HAP-1 (cell line): ENCODE measurements at places on chromosomes 1 and 21.

- DNase-seq: no peak
Measured at GRCh38 chr1:50720457-50721053, 239.5 kb downstream of the FAF1 start.

DNA sequence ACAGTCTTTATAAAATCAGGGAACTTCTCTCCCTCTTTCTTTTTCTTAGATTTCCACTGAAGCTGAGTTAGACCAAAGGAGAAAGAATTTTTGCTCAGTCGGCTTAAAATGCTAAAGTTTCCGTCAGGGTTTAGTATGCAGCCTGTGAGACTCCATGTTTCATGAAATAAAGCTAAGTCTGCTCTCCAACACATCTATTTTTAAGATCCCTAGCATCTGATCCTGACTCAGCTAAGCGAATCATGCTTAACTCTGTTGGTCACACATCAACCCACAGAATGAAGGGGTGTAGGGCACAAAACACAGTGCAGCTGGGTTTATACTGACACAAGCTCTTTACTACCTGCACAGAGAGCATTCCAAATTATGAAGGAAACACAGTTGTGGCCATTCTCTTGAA is 102.4 kb upstream of the ZNF281 start:
- DNase-seq: no peak

DNA sequence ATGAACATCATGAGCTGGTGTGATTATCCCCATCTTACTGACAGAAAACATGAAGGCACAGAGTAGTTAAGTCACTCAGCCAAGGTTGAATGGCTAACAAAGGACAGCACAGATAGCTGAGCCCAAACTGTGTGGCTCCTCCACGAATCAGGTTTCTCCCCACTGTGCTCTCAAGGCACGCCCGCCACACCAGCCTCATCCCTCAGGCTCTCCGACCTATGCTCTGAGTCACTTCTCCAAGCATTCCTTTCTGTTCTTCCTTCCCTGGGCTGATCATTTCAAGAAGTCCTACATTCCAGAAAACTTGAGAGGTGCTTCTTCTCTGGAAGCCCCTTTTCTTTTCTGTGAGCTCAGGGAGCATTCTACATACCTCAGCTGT is 25.3 kb upstream of the SDC3 start:
- DNase-seq: no peak

GRCh38 chr1:180251526-180252305 is 21.7 kb downstream of the LHX4 start:
- DNase-seq: no peak

DNA sequence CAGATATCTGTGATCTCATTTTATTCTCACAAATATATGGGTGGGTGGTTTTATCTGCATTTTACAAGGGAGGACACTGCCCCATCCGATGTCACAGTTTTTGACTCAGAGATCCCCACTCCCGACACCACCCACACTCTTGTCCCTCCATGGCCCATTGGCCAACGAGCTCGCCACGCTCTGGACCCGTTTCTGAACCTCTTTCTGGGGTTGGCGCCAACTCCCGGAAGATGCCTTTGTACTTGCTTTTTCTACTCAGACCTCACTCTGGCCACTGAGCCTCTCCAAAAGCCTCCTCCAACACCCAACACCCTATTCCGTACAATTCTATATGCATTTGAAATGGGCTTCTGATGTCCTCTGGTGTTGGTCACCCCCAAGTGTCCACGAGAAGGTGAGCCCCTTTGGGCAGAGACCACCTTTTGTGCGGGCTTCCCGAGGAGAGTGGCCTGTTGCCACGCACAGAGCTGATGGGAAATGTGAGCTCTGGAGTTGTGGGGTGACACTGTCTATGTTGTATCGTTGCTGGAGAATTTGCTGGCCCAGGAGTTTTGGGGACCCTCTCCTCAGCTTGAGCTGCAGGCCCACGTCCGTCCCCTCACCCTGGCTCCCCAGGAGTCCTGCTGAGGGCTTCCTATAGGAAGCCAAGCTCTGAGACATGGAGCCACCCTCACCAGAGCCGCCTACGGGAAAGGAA is 366.9 kb upstream of the VAMP3 start:
- no peak for DNase-seq

DNA sequence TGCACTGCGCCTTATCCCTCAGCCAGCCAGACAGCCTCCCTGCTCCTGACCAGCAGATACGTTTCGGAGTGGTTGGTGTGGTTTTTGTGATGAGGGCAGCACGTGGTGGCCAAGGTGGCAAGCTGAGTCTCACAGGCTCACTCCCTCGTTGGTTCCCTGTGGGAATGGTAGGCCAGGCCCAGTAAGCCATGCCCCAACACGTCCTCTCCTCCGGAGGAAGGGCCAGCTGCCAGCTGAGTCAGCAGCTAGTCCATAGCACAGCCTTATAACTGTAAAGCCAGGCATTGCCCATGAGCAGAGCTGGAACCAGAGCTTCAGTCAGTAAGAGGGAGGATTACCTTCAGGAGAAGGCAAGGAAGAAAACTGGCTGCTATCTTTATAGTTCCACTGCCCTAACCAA is 29.5 kb downstream of the SZRD1 start:
- DNase-seq: no peak
